Pons (tissue), 1 donor: ENCODE measurements at places on chromosomes 2 and 18.

- DNase-seq: no peak
These were observed 59.4 kb downstream of the MALT1 start for GRCh38 chr18:58730618-58731017.

DNA sequence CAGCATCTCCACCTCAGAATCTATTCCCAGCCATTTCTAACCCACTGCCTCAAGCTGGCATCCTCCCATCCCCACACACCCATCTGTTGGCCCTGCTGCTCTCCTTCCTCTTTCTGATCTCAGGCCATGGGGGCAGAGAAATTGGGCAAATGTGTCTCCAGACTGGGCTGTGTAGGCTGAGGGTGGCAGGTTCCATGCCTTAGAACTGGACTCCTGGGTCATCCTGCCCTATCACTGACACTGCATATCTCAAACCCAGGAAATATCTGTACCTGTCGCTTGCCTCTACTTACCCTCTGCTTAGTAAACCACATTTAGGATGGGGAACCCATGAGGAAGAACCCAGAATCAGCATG, 1.8 kb downstream of the WNT10A start:
- no peak for DNase-seq

- DNase-seq: no peak
These were observed 34.2 kb upstream of the PTPRM start for GRCh38 chr18:7532942-7533341.

- no peak for DNase-seq
These were observed 2083.0 kb upstream of the CELF4 start for GRCh38 chr18:39648616-39649015.

- DNase-seq: no peak
These were observed 211.0 kb downstream of the NEDD4L start for GRCh38 chr18:58254873-58255511.

GRCh38 chr2:175454953-175455389, 273.5 kb upstream of the ATP5MC3 start:
- no peak for DNase-seq

- DNase-seq: no peak
These were observed 140.2 kb downstream of the TGIF1 start for GRCh38 chr18:3590096-3590630.

DNA sequence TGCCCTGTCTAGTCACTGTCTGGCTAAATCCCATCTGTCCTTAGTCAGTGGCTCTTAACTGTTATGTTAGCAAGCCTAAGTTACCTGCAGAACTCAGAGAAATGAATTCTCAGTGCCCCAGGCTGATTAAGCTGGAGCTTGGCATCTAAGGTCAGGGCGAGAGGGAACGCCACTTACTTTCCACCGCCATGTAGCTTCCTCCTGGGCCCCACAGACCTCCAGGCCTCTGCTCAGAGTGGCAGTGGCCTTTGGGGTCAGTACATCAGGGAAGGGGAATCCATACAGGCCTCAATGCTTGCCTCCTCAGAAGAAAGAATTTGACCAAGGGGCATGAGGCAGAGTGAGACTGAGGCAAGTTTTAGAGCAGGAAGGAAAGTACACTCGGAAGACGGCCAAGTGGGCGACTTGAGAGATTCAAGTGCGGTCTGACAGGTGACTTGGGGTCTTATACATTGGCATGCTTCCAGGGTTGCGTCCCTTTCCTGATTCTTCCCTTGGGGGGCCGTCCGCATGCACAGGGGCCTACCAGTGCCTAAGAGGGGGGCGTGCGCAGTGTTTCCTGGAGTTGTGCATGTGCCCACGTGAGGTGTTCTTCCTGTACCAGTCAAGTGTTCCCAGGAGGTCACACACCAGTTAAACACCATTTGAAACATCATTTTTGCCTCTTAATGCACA, 64.1 kb downstream of the EMILIN2 start:
- no peak for DNase-seq

- DNase-seq: no peak
These were observed 161.9 kb downstream of the PID1 start for GRCh38 chr2:229109195-229109594.

DNA sequence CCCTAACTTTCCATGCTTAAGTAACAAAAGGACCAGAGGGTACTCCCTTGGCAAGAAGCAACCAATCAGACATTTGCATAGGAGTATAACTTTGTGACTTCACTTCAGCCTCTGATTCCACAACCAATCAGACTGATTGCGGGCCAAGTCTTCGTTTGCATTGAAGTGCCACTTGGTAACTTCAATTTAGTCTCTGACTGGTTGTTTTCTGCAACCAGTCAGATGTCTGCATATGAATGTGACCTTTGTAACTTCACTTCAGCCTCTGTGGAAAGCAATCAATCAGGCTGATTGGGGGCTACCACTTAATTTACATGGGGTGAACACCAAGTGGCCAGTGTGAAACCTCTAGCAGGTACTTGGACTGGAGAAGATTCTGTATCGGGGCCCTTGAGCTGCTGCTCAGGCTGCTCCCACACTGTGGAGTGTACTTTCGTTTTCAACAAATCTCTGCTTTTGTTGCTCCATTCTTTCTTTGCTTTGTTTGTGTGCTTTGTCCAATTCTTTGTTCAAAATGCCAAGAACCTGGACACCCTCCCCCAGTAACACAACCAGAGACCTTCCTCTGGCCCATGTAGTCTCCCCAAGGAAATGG, 241.5 kb downstream of the ACKR3 start:
- DNase-seq: no peak

DNA sequence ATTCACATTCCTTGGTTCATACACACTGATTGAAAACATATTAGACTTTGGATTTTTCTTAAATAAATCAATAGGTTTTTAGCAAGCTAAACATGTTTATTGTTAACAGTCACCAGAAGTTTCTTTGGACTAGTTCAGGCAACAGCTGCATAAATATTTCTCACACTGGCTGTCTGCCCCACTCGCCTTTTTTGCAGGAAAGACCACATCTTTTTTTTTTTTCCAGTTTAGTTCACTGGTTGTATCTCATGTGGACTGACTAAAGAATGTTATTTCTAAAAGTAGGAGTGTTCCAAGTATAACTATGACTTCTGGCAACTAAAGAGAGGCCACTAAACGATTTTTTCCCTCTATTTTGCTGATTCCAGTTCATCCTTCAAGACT, 31.1 kb downstream of the SLC40A1 start:
- DNase-seq: no peak

GRCh38 chr2:77520641-77521547, 1.3 kb downstream of the LRRTM4 start:
- peak; percentile 44 for DNase-seq

- no peak for DNase-seq
These were observed 199.9 kb upstream of the PKDCC start for GRCh38 chr2:41847744-41848441.

DNA sequence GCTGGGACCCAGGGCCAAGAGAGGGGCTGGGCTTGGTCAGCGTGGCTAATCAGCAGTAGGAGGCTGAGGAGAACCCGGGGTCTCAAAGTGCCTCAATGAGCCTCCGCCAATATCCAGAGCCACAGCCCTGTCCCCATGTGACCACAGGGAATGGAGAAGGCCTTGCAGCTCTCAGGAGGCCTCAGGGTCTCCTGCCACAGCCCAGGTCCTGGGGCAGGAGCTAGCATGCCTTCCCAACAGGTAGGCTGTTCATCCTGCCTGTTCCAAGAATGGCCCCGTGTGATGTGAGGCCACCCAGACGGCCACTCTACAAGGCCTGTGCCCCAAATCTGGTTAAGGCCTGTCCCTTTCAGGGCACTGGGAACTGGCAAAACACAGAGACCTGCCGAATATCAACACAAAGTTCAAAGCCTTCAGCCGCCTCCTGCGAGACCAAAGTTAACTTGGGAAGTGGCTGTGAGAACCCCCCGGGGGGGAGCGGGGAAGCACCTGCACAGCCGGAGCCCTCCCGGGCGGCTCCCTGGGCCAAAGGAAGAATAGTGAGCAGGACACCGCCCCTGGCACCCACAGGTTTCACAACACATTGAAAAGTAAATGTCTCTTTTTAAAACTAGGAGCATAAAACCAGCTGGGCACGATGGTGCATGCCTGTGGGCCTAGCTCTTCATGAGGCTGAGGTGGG, 4.5 kb upstream of the LIMS2 start:
- DNase-seq: no peak

DNA sequence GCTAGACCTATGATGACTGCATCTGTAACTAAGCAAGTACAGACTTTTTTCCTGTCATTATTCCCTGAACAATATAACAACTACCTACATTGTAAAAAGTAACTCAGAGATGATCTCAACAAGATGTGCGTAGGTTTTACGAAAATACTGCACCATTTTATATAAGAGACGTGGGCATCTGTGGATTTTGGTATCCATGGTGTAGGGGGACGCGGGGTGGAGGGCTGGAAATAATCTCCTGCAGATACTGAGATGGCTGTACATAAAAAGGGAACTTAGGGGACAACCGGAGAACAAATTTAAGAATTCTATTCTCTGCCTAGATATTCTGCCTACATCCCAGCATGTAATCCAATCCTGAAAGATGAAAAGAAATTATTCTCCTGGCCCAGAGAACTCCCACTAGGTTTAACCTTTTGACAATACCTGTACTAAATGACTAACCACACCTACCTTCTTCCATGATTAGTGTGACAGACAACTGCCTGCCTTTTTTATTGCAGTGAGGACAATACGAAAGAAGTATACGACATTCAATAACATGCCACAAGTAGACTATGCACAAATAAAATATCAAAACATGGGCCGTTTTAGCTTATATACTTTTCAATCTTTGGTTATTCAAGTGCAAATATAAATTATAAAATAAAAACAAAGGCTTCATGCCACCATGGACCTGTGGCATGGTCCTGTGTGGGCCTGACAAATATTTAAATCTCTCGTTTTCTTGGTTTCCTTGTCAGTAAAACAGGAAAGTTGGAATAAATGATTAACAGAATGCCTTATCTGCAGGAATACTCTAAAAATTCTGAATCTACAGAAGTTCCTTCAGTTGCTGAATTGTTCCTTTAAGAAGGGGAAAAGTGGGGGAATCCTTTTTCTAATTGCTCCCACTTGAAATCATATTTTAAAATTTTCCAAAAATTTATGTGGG, 46.3 kb downstream of the RTN4 start:
- no peak for DNase-seq

DNA sequence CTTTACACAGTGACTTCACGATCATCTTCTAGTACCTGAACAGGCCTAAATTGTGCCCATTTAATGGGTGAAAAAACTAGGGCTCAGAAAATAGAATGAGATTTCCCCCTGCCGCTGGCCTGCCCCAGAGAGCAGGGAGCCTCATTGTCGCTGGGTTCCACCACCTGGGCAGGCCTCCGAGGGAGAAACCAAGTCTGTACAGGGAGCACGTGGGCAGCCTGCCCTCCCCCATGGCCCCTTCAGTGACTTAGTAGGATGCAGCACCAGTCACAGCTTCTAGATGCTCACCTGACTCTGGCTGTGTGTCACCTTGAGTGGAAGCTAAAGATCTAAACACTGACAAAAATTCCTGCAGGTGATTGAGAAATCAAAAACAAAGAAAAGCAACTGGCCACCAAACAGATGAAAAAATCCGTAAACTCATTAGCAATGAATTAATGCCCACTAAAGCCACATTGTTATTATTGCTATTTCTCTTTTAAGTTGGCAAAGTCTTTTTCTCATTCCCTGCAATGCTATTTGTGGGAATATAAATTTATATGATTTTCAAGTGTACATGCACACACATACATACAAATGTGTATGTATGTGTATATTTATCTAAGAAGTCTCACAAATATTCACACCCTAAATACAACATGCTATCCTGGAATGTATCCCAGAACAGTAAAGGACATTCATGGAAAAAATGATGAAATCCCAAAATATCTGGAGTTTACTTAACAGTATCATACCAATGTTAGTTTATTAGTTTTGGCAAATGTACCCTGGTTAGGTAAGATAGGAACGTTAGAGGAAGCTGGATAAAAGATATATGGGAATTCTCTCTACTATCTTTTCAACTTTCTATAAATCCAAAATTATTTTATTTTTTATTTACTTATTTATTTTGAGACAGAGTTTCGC, 18.7 kb upstream of the ASPRV1 start:
- DNase-seq: no peak

- no peak for DNase-seq
These were observed 65.8 kb downstream of the SGPP2 start for GRCh38 chr2:222490131-222490530.

DNA sequence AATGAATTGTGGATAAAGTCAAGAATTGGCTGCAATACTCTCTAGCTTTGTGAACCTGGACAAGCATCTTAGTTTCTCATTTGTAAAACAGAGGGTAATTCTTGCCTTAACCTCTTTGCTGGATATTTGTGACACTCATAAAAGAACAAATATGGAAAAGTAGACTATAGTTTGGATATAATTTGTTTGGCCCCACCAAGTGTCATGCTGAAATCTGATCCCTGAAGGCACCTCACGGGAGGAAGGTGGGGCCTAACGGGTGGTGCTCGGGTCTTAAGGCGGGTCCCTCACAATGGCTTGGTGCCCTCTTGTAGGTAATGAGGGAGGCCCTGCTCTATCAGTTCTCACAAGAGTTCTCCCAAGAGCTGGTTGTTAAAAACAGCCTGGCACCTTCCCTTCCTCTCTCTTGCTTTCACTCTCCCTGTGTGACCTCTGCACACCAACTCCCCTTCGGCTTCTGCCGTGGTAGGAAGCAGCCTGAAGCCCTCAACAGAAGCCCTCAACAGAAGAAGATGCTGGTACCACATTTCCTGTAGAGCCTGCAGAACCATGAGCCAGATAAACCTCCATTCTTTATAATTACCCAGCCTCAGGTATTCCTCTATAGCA, 37.4 kb downstream of the ARL4C start:
- no peak for DNase-seq

DNA sequence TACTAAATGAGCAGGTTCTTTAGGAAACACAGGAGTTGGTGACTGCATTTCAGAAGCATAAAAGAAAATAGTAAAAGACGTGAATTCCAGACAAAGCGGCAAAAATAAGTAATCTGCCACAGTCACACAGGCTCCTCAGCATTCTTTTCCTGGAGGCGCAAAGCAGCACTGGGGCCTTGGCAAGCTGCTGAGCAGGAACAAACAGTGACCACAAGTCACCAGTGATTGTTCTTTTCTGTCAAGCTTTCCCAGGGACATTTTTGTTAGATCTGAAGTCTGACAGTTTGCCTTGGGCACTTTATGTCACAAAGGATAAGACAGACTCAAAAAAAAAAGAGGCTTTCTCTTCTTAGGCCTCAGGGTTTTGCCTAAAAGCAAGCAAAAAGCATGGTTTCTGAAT, 216.2 kb downstream of the CDH20 start:
- no peak for DNase-seq

GRCh38 chr2:230678451-230678850, 34.2 kb upstream of the CAB39 start:
- DNase-seq: no peak

GRCh38 chr2:80102026-80102425, 202.5 kb downstream of the LRRTM1 start:
- DNase-seq: peak; percentile 6

GRCh38 chr2:75870651-75871137, 160.0 kb upstream of the GCFC2 start:
- DNase-seq: no peak

GRCh38 chr18:76454418-76454817, 40.6 kb downstream of the ZNF516 start:
- no peak for DNase-seq

DNA sequence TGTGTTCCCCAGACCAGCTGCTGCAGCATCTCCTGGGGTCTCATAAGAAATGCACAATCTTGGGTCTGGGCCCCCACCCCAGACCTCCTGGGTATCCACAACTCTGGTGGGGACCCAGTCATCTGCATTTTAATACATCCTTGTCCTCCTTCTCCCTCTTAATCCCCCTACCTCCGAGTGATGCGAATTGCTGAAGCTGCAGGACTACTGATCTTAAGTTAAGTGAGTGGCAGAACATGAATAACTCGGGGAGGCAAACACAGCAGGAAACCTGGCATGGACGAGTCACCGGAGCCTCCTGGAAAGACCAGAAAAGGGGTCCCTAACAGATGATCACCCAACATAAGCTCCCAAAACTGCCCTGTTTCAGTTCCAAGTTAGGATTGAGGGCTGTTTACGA, 283.2 kb upstream of the MGAT5 start:
- DNase-seq: no peak
